Activated gamma-delta T cell treated with anti-CD3 and anti-CD28 coated beads, Interleukin-2, amount 50 U/mL, for 16 hours (primary cell): ENCODE measurements at places on chromosomes 3 and 15.

DNA sequence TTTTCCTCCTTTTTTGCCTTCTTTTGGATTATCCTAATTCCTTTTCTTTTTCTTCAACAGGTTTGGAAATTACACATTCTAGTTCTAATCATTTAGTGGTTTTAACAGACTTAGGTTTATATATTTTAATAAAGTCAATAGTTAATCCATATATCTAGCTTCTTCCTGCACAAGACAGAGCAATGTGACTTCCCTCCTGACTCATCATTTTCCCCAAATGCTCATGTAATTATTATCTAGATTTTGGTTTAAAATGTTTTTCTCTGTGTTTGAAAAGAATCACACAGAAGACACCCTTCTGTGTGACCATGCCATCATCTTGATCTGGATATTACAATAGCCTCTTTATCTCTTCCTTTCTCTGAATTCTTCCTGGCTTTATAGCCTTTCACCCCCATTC is 28.6 kb upstream of the SSR3 start:
- no peak for DNase-seq

DNA sequence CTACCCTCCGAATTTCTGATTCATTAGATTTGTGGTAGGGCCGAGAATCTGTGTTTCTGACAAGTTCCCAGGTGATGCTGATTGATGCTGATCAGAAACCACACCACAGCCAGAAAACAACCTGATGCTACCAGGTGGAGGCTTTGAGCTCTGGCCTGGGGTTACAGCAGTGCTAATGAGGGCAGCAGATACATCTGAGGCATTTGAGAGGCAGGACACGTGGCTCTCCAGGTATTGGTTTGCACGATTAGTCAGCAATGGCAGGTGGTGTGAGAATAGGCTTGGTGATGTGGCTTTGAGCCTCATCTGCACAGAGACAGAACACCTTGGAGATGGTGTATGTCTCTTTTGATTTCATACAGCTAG is 78.8 kb upstream of the THBS1 start:
- DNase-seq = no peak

DNA sequence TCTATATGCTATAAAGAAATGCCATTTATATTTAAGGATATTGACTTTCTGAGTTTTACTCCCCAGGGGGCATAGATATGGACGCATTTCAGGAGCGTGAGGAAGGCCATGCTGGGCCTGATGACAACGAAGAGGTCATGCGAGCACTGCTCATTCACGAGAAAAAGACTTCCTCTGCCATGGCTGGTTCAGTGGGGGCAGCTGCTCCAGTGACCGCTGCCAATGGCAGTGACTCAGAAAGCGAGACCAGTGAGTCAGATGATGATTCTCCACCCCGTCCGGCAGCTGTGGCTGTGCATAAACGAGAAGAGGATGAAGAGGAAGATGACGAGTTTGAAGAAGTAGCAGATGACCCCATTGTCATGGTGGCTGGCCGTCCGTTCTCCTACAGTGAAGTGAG is 38.4 kb downstream of the GTF2E1 start:
- DNase-seq = no peak

DNA sequence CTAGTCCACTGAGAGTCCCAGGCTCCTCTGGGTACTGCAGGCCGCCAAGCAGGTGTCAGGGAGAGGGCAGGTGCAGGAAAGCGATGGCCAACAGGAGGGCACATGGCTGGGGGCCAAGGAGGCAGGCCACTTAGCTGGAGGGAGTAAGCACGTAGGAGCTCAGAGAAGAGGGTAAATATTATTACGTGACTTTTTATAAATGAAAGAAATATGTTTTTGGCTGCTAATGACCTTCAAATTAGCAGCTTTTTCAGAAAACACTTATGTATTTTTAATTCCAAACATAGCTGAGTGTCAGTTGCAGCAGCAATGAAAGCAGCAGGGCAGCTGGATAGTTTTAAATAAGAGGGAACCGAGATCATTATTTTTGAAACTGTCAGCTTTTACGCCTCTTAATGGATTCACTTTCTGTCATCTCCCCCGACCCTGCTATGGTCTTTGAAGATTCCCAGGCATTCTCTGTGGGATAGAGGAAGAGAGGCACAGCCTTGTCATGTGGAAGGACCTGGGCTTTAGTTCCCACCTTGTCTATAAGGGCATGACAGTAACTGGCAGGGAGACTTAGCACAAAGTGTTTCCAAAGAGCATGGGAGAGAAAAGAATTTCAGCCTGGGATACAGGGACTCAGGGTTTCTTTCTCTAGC is 477.1 kb downstream of the EPHB1 start:
- no peak for DNase-seq

GRCh38 chr3:196639483-196640296 is at the start of gene NRROS:
TSS of gene NRROS (plus strand) at chr3:196639694. CDS start at chr3:196654540, 14,846 bp downstream.
- DNase-seq = peak; percentile 52

DNA sequence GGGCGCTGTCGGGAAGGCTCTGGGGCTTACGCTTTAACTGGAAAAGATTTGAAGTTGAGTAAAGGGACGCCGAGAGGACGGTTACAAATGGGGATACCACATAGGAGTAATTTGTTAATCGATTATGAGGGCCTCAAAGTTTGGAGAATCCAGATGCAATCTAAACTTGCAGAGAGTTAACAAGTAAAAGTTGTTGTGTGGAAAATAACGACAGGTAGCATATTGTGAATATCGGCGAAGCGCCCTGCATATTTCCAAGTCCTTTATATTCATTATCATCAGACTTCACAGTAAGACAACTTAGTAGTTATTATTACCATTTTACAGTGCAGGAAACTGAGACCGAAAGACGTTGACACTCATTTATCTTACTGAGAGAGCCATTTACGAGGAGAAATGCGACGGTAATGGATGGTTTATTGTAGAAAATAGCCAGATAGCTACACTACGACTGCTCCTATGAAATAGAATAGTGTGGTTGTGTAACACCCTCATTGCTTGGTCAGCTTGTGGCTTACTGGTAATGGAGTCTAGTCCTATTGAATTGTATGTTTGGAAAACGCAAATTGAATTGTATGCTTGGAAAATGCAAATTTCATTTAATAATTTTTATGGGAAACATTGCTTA is 700 bp downstream of the MKRN2 start:
- no peak for DNase-seq

GRCh38 chr3:23183731-23184130 is 19.4 kb upstream of the UBE2E2 start:
- DNase-seq = no peak

DNA sequence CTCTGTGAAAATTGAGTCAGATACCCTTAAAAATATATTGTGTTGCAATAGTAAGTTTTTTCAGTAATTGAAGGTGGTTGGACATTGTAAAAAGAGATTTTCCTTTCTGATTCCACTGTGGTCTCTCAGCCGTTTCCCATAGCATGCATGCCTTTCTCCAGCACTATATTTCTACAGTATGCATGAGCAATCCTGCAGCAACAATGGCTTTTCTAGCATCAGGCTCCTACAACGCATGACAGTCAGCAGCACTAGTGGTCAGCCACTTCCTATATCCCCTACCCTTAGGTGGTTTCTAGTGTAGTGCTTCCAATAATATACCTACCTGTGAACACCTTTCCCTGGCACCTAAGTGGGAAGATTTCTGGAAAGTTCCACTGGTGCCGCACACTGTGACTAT is 55.4 kb upstream of the SNRPN start:
- no peak for DNase-seq

DNA sequence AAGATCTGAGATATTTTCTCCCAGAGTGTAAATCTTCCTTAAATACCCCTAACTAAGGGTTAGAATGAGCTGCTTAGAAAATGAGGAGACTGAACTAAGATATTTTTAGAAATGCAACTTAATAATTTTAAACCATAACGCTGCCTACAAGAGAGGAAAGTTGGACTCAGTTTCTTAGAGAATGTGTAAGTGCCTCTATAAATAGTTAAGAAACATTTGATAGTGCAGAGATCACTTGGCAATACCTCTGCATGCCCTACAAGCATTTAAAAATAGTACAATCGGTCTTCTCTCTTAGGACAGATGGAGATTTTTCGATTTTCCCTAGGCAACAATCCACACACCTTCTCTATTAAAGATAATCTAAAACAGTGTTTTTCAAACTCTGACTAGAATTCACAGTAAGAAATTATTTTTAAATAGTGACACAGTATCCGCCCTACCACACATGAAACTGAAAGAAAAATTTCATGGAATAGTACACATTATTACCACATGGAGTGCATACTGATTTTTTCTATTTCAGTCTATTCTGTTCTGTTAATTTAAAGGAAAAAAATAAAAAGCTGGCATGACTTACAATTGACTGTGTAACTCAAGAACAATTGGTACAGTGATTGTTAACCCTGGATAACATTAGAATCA is 83.2 kb downstream of the GADL1 start:
- DNase-seq = no peak

GRCh38 chr15:45157974-45158373 is 28.2 kb downstream of the DUOX1 start:
- DNase-seq = no peak

DNA sequence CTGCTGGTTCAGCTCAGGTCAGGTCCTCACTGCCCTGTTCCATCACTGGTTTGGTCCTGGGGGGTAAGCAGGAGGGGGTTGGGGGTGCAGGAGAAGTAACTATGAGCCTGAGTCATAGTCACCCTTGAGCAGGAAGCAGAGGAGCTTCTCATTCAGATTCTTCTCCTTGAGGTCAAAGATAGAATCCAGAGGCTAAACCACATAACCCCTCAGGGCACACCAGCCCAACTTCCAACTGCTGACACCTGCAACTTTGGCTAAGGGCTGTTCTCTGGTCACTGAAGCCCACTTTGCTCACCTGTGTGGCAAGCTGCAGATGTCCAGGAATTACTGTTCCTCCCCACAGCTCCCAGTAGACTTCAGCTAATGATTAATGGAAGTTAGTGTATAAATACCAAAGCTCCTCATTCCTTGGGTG is 48.8 kb upstream of the LRRFIP2 start:
- DNase-seq = no peak

DNA sequence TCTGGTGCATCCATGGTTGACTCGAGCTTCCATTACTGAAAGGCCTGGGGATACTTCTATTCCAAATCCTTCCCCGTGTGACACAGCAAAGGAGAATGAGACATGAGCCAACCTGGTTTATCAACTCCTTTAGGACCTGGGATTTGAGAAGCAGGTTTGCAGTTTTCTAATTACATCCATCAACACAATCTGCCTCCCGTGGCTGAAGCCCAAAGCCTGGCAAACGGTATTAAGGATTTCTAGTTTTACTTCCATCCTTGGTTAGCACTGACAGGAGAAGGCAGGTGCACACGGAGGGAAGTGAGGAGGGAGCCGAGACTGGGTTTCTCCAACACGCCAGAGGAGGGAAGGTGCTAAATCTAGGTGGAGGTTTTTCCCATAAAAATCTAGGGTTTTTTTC is 79.0 kb downstream of the MYLK start:
- no peak for DNase-seq

GRCh38 chr3:144394032-144394431 is 422.4 kb downstream of the DIPK2A start:
- DNase-seq = no peak

DNA sequence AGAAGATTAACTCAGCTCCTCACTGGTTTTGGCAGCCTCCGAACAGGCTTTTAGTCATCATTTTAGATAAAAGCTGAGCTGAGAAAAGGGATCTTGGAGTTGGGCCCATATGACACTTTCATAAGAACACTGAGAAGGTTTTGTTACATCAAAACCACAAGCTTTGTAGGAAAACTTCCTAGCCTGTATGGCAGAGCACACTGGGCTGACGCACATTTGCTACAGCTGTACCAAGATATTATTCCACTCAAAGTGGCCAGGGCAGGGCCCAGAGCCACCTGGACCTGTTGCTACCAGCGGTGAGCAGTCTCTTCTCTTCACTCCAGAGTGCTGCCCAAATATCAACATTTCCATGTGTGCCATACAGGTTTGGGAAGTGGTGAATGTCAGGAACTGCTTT is 160.5 kb upstream of the CCDC54 start:
- no peak for DNase-seq

- no peak for DNase-seq
Observed at GRCh38 chr15:74314795-74315438, 52.5 kb downstream of the CYP11A1 start.

- DNase-seq = no peak
Observed at GRCh38 chr3:144636833-144637232, 665.2 kb downstream of the DIPK2A start.

DNA sequence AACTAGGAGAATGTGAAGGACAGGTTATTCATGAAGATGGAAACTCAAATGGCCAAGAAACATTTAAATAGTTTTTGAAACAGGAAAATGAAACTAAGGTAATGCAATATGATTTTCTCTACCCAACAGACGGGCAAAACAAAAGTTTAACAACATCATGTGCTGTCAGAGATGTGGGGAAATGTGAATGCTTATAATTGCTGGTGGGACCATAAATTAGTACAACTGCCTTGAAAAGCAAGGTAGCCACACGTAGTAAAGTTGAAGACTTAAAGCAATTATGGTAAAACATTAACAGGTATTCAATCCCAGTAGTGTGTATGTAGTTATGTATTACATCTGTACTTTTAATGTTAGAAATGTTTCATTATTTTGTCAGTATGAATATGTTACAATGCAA is 57.0 kb upstream of the C3orf80 start:
- no peak for DNase-seq

DNA sequence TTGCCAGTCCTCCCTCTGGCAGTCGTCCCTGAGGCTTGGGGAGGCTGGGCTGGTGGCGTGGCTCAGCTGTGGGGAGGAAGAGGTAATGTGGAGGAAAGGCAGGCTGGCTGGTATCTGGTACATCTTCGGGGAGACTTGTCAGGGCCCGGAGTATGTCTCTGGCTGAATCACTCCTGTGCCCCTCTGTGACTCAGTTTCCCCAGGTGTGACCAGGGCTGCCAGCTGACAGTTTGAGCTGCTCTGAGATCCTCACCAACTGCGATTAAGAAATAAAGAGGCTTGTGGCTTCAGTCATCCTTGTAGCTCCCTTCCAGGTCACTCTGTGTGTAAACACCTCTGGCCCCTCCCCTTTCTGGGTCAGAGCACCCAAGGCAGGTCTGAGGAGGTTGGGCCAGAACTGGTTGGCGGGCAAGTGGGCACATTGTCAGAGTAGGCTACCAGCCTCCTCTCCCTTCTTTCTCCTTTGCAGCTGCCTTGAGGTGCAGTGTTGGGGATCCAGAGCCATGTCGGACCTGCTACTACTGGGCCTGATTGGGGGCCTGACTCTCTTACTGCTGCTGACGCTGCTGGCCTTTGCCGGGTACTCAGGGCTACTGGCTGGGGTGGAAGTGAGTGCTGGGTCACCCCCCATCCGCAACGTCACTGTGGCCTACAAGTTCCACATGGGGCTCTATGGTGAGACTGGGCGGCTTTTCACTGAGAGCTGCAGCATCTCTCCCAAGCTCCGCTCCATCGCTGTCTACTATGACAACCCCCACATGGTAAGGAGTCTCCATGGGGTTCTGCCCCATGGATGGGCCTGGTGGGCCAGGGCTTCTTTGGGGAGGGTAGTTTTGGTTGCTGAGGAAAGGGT is 3.0 kb downstream of the TEX264 start:
- no peak for DNase-seq
